Left ventricle myocardium superior (tissue), 1 donor: ENCODE measurements at places on chromosomes 5 and 9.

DNA sequence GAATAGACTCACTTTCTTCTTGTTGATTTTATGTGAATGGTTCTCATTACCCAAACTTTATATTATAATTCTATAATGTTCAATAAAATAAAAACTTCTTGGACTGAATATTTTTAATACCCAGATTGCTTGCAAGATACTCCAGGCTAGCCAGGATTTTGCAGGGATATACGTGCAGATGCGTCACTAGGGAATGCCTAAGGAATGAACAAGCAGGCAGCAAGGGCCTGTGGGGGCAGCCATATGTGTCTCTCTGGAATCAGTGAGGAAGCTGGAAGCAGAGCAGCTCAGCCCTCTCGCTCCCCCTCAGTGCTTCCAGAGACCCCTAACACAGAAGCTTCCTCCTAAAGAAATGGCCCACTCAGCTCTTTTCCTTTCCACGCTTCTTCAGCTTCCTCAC lies 457.4 kb downstream of the CCDC171 start:
- DNase-seq, result no peak

- DNase-seq, result no peak
These were observed 133.0 kb upstream of the IQGAP2 start for GRCh38 chr5:76269932-76270610.

GRCh38 chr5:133818031-133818431 lies 150.4 kb downstream of the C5orf15 start:
- DNase-seq, result peak; percentile 57

- no peak for DNase-seq
These were observed 120.9 kb downstream of the CCDC192 start for GRCh38 chr5:127824126-127824525.

DNA sequence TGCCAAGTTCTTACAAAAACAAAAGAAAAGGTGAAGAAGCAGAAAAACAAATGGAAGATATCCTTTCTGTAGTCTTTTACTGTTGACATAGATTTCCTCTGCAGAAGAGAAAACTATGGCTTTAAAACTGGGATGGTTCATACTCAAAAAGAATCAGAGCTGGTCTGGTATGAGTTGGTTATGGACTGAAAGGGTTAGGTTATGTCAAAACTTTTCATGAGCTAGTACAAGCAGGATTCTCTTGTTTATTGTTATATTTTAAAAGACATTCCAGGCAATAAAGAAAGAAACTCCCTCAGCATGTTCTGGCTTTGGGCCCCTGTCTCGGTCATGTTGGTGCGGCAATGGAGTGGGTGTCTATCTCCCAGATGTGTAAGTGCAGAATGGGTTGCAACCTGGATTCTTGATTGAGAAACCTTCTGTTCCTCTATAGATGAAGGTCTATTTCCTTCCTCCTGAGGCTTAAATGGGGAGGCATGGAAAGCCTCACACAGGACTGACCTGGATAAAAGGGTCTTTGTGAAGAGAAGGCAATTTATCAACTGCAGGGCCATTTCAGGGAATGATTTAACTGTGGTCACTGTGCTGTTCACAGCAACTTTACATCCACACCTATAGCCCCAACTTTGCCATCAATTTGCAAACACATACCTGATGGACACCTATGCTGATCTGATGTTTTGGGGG lies 209.6 kb upstream of the TNC start:
- DNase-seq, result no peak

GRCh38 chr9:81237565-81238231 lies 451.6 kb downstream of the TLE1 start:
- DNase-seq, result no peak

DNA sequence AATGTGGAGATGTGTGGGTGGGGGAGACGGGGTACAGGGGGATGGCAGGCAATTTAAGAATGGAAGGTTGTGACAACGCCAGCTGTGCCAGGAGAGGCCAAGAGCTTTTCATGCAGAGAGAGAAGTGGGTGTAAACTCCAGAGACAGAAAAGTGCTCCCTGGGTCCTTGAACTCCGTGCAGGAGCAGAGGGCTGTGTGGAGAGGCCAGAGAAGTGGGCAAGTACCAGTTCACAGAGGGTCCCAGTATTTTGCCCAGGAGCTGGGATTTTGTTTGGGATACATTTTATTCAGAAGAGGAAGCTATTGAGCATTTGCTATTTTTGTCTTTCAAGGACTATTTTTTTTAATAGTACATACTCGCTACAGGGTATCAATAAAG lies 19.5 kb upstream of the TCERG1 start:
- DNase-seq, result no peak

- DNase-seq, result no peak
These were observed 97.8 kb downstream of the PCDH1 start for GRCh38 chr5:141780240-141780951.

- DNase-seq, result no peak
These were observed 27.0 kb downstream of the MRPL36 start for GRCh38 chr5:1772634-1773033.

GRCh38 chr5:124649491-124650146 lies 96.8 kb downstream of the ZNF608 start:
- peak; percentile 84 for DNase-seq

DNA sequence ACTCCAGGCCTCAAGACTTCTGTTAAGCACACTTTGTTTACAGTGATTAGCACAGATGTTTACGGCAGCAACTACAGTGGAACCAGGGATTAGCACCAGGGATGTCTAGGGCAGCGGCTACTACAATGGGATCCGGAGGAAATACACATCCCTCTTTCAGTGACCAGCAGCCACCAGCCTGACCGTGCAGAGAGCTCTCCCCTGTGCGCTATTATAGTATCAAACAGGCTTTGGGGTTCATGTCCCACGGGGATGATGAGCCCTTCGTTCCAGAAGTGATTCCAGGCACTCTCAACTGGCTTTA lies 21.5 kb downstream of the GFPT2 start:
- no peak for DNase-seq

DNA sequence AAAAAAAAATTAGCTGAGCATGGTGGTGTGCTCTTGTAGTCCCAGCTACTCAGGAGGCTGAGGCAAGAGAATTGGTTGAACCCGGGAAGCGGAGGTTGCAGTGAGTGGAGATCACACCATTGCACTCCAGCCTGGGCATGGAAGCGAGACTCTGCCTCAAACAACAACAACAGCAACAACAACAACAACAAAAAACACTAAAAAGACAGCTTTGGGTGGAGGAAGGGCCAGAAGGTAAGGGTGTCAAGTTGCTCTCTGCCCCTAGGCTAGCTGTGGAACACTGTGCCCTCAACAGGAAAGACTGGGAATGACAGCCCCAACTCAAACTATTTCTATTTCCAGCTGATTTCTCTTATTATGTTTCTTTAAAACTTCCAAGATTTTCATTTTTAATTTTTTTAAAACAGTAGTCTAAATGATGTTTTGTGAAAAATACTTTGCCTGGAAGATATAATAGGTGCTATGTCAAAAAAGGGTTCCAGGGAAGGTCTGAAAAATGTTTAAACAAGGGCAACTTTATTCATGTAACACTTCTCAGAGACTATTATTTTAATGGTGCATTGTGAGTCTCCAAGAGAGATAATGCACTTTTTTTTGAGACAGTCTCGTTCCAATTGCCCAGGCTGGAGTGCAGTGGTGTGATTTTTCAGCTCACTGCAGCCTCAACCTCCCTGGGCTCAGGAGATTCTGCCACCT lies 29.9 kb downstream of the CLINT1 start:
- no peak for DNase-seq
